Ascending aorta (tissue), 2 donors: ENCODE measurements at places on chromosomes 6 and 20. TPM values are rescaled to one million over a fixed set of nuclear protein-coding genes. Genes with fewer than 3 reads are reported as not detected.

DNA sequence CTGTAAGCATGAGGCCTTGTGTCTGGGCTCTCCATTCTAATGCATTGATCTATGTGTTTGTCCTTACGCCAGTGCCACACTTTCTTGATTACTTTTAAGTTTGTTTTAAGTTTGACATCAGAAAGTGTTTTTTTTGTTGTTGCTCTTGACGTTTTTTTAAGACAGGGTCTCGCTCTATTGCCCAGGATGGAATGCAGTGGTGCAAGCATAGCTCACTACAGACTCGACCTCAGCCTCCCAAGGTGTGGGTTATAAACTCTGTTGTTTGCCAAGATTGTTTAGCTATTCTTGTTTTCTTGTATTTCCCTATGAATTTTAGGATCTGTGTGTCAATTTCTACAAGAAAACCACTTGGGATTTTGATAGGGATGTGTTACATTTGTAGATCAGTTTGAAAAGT lies 5.6 kb downstream of the MCUR1 start:
- H3K27ac ChIP-seq = no peak overlapping the region
- H3K27me3 ChIP-seq = no peaks in the 10 kb centered on the region
- H3K36me3 ChIP-seq = peaks cover 29% of the 10 kb centered on the region
- H3K4me1 ChIP-seq = peaks cover 23% of the 10 kb centered on the region

DNA sequence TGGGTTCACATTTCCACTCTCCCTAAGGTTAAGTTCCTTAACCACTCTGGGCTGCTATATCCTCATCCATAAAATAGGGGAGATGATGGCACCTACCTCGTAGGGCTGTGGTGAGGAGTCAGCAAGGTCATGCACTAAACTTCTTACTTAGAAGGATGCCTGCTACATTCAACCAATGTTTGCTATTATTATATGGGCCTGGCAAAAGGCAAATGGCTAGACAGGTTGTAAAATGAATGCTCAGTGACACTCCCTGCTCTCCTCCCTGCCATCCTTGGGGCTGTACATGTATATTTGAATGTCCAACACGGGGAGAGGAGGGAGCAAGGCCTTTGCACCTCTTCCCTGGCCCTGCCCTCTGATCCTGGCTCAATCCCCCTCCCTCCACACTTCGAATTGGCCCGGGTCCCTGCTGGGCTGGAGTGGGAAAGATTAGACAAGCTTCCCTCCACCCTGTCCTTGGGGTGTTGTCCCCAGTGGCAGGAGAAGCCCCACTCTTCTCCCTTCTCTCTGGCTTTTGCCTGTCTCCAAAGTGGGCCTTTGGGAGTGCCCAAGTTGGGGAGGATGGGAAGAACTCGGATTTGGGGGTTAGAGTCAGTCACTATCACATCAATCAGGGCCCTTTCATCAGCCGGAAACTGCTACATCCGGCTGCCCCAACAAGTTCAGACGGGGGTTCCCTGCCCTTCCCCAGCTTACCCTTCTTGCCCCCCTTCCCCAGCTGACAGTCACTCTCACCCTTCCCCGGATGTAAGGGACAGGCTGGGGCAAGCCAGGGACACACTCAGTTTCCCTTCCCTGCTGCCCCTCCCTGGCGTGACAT lies 36.3 kb upstream of the VEGFA start:
- no peak overlapping the region for H3K27ac ChIP-seq
- H3K27me3 ChIP-seq = no peaks in the 10 kb centered on the region
- H3K4me3 ChIP-seq = no peak overlapping the region
- no peaks in the 10 kb centered on the region for H3K36me3 ChIP-seq
- DNase-seq = peak; percentile 50

DNA sequence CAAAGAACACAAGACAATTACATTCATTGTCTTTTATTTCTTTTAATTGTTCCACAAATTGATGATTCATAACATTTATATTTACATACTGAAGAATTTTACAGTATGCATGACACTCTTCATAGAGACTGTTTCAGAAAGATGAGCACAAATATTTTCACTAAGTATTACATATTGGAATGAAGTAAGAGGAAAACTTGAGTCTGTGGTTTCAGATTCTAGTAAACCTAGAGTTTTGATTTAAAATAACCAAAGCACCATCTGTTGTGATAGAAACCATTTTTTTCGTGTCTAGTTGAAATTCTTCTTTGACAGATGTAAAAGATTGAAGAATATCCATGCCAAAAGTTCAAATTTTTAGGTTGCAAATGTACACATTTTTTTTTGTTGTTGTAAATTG lies 32.1 kb upstream of the OPN5 start:
- no peaks in the 10 kb centered on the region for H3K4me1 ChIP-seq
- no peak overlapping the region for H3K27ac ChIP-seq
- DNase-seq = no peak
- H3K4me3 ChIP-seq = no peak overlapping the region

Gene CASS4
- 11.2 TPM for total RNA-seq

Gene CDSN
- total RNA-seq = not detected

Gene BANF2
- not detected for total RNA-seq

DNA sequence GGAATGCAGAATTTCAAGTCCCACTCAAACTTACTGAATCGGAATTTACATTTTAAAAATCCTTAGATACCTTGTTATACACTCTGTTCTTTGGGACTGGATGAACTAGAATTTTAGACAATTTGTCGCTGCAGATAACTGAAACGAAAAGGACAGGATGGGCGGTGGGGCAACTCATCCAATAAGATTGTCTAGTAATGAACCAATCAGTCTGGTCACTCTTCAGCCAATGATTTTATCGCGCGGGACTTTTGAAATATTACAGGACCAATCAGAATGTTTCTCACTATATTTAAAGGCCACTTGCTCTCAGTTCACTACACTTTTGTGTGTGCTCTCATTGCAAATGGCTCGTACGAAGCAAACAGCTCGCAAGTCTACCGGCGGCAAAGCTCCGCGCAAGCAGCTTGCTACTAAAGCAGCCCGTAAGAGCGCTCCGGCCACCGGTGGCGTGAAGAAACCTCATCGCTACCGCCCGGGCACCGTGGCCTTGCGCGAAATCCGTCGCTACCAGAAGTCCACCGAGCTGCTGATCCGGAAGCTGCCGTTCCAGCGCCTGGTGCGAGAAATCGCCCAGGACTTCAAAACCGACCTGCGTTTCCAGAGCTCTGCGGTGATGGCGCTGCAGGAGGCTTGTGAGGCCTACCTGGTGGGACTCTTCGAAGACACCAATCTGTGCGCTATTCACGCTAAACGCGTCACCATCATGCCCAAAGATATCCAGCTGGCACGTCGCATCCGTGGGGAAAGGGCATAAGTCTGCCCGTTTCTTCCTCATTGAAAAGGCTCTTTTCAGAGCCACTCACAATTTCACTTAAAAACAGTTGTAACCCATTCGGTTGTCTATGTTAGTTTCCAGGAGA lies 41.9 kb upstream of the HFE start:
- H3K27me3 ChIP-seq = no peaks in the 10 kb centered on the region
- peak; percentile 55 for DNase-seq
- peak overlapping the region; percentile 97 for H3K27ac ChIP-seq
- no peaks in the 10 kb centered on the region for H3K36me3 ChIP-seq
- H3K4me3 ChIP-seq = peak overlapping the region; percentile 67

GRCh38 chr6:137728386-137729349 lies 138.4 kb upstream of the TNFAIP3 start:
- no peak for DNase-seq
- no peak overlapping the region for H3K27ac ChIP-seq
- H3K36me3 ChIP-seq = no peaks in the 10 kb centered on the region
- H3K4me3 ChIP-seq = no peak overlapping the region
- H3K4me1 ChIP-seq = no peaks in the 10 kb centered on the region

Gene MATN4
- total RNA-seq = 0.21 TPM

DNA sequence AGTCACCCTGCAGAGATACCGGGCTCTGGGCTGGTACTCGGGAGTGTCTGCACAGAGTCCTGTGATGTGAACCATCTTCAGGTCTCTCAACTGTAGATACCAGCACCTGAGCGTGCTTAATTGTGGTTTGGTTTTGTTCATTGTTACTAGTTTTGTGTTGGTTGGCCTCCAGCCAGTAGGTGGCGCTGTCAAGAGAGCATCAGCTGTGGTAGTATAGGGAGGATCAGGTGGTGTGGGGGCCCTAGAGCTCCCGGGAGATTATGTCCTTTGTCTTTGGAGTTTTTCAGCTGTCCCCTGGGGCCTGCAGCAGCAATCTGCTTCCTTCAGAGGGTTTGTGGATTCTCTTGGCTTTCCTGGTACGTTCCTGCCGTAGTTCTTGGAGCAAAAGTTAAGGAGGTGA lies 67.9 kb downstream of the CDYL start:
- H3K4me3 ChIP-seq = no peak overlapping the region
- H3K4me1 ChIP-seq = no peaks in the 10 kb centered on the region
- no peaks in the 10 kb centered on the region for H3K36me3 ChIP-seq
- DNase-seq = no peak
- H3K27me3 ChIP-seq = no peaks in the 10 kb centered on the region

Gene STX16
- total RNA-seq = 24.7 TPM

DNA sequence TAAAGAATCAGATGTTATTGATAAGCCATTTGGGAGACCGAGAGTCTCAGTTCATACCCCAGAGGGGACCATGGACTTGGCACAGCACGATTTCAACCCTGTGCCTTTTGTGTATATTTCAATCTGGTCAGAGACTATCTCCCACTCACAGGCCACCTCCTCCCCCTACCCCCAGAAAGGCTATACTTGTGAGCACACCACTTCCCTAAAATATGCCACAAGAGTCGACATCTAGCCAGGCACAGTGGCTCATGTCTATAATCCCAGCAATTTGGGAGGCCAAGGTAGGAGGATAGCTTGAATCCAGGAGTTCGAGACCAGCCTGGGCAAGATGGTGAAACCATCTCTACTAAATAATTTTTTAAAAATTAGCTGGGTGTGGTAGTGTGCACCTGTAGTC lies 13.6 kb upstream of the TCF15 start:
- H3K36me3 ChIP-seq = no peaks in the 10 kb centered on the region
- no peak overlapping the region for H3K27ac ChIP-seq
- no peaks in the 10 kb centered on the region for H3K4me1 ChIP-seq
- no peak overlapping the region for H3K4me3 ChIP-seq

Gene PRRT1
- total RNA-seq = 1.4 TPM

Gene WFDC12
- not detected for total RNA-seq

- H3K27me3 ChIP-seq = no peaks in the 10 kb centered on the region
- H3K4me1 ChIP-seq = no peaks in the 10 kb centered on the region
Measured at GRCh38 chr6:52049252-52050050, 38.0 kb downstream of the PKHD1 start.
